HT-29 (cell line): ENCODE measurements at places on chromosomes 4 and X.
A peak's percentile ranks its signal among the peaks of the same experiment; 100 is the strongest.

- no peak for DNase-seq
Observed at GRCh38 chr4:118950929-118951570, 62.4 kb downstream of the SYNPO2 start.

- DNase-seq = no peak
Observed at GRCh38 chr4:70754990-70755688, 33.4 kb downstream of the RUFY3 start.

DNA sequence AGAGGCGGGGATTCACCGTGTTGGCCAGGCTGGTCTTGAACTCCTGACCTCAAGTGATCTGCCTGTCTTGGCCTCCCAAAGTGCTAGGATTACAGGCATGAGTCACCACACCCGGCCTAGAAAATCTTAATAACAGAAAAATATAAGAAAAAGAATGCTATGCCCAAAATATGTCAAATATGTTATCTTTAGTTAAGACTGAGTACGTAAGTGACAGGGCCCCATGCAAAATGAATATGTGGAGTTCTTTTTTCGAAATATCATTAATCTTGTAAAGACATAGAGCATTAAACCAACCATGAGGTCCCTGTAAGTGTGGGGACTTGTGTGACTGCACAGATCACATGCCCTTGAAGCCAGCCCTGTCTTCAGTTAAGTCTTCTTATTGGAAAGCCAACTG is 8.9 kb upstream of the ZNF518B start:
- no peak for DNase-seq

DNA sequence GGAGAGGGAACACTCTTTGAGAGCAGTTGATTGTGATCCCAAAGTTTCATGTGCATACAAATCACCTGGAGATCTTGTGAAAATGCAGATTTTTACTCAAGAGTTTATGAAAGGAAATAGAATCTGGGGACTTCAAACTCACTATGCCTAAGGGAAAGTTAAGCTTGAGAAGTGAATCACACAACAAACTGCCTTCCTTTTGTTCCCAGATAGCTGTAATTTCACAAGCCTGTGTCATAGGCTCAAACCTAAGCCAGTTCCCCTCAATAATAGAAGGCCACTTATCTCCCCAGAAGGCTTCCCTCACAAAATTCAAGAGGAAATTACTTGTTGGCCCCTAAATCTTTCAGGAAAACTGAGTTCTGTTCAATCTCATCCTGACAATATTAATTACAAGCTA is 132.8 kb upstream of the MAGEB16 start:
- no peak for DNase-seq

DNA sequence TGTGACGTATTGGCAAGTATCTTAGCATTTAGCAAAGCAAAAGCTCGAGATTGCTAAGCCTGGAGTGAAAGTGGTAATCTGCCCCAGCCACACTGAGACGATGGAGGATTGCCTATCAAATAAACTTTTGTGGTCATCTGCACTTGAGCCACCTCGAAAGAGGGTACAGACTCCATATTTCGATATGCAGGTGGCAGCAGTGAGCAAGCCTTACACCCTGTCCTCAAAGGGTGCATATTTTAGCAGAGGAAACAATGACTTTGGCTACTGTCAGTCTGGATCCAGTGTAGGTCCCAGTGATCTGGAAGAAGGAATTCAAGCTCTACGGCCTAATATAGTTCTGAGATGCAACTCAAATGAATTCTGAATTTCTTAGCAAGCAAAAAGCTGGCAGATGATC is 153.9 kb downstream of the ATG4A start:
- DNase-seq = peak; percentile 13

DNA sequence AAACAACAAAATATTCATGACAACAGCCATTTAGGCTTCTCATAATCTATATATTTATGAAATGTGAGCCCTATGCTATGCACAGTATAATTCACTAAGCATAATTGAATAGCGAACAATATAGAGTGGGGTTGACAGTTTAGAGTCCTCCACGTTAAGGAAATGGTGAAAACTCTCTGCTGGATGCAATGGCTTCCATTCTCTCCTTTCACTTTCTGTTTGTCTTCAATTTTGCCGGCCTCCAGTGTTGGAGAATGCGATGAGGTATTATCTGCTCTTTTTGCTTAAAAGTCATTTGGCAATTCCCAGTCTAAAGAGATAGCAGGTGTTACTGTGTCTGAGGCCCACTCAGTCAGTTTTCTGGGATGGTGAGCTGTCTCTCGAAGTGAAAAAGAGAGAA is 52.1 kb downstream of the NPY5R start:
- DNase-seq = no peak

GRCh38 chr4:67765928-67766327 is 11.7 kb upstream of the GNRHR start:
- no peak for DNase-seq

DNA sequence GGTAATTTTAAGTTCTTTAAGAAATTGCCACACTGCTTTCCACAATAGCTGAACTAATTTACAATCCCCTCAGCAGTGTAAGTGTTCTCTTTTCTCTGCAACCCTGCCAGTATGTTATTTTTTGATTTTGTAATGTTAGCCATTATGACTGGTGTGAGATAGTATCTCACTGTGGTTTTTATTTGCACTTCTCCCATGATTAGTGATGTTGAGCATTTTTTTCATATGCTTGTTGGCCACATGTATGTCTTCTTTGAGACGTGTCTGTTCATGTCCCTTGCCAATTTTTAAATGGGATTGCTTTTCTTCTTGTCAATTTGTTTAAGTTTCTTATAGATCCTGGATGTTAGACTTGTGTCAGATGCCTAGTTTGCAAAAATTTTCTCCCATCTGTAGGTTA is 86.1 kb downstream of the BMP3 start:
- no peak for DNase-seq

DNA sequence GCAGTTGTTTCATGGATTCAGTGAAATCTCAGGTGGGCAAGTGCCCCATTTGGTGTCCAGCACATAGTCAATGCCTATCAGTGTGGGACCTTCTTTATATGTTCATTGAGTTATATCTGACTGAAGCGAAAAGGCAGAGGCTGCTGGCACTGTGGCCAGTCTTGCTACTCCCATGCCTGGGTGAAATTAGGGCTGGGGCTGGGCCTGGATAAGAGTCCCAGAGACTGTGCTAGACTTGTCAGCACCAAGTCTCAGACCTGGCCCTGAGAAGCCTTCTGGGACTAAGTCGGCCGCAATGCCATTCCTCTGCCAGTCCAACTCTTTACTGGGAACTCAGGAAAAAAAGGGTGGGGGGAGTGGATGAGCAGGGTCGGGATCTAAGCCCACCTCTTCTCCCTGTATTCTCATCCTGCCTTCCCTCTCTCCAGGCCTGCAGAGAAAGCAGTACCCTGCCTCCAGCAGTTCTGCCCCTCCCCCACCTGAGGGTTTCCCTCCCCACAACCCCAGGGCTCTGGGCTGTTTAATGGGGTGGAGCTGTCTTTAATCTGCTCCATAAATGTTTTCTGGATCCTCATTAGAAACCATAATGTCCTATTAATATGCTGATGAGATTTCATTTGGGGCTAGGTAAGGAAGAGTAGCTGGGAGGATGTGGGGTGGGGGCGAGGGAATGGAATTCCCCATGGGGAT is 153.5 kb upstream of the PJA1 start:
- no peak for DNase-seq

DNA sequence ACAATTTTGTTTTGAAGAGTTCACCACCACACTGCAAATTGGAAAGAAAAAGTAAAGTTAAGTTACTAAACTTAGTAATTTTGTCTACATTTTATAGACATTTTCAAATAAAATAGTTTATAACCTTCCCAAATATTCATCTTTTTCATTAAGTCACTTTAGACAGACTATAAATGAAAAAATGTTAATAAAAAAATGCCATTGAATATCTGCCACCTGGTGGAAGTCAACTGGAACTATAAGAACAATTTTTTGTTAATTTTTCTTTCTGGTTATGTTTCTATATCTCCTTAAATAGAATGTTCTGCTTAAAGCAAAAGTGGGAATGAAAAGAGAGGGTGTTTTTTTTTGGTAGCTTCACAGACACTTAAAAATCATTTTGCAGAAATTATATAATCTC is 534.4 kb upstream of the PCDH10 start:
- DNase-seq = peak; percentile 26

GRCh38 chr4:152682143-152682941 is 2.5 kb upstream of the TMEM154 start:
- no peak for DNase-seq

DNA sequence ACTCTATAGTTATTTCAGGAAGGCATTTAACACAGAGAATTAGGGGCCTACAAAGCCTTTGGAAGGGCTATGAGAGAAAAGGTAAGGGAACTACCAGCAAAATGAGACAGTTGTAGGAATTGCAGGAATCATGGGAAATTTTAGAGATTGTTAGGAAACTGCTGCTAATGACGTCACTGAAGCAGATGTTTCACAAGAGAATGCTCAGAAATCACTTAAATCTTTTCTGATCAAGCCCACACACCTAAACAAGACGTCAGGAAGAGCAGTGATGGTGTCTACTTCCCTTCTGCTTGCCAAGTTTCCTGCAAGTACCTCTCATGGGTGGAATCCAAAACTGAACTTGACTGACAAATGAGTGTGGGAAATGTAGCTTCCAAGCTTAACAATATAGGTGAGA is 5.1 kb downstream of the OR13H1 start:
- no peak for DNase-seq
